ENCODE measurements at places on chromosomes 1 and 21.

DNA sequence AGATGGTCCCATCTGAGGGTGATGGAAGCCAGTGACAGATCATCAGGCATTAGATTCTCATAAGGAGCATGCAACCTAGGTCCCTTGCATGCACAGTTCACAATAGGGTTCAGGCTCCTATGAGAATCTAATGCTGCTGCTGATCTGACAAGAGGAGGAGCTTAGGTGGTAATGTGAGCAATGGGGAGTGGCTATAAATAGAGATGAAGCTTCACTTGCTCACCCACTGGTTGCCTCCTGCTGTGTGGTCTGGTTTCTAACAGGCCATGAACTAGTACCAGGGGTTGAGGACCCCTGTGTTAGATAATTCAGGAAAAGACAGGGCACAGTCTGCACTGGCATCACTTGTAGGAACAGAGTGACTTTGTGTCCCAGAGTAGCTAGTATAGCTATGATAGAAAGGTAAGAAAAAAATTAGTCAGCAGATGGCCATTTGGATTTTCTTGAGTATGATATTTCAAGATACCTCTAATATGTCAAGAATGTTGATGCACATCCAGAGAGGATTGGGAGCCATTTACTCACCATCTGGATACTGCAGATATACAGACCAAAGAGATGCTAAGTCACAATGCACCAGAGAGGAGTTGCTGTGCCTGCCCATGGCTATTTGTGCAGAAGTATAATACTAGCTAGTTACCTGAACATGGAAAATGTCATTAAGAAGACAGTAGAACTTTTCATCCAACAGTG, 53.6 kb downstream of the ADCY10 start:
- no peak for DNase-seq

GRCh38 chr21:45983981-45984551, 2.5 kb downstream of the COL6A1 start:
- DNase-seq: peak; percentile 61

DNA sequence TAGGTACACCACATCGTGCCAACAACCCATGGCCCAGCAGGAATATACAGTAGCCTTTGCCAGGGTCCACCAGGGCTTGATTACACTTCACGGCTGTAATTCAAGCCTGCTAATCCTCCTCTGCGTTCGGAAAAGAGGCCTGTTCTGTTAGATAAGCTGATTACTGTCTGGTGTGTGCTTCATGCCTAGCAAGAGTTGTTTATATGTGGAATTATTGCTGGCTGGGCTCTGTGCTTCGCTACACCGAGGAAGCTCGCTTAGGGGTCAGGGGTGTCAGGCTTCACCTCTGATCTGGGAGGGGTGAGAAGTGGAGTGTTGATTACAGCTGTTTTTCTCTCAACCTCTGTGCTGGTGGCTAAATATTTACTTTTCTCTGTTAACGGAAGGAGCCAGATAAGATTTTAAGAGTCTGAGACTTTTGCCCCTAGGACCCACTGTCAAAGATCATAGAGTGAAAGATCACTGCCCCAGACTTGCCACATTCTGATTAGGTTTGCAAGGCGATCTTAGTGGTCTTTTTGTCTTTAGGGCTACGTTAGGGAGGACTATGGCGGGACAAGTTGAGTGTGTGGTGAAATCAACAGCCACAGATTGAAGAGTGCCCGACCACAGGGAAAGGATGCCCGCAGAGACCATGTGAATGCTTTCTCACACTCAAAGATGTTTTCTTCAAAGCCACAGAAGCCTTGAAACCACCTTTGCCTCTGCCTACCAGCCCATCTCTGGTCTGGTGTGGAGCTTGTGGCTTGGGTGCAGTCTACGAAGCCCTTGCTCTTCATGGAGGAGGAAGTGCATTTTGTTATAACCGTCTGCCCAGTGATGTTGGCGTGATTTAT, 216.1 kb downstream of the PBX1 start:
- no peak for DNase-seq

- no peak for DNase-seq
Observed at GRCh38 chr1:203173566-203173965, 2.1 kb downstream of the MYBPH start.

GRCh38 chr1:160047111-160047991, 15.6 kb upstream of the PIGM start:
- DNase-seq: no peak

DNA sequence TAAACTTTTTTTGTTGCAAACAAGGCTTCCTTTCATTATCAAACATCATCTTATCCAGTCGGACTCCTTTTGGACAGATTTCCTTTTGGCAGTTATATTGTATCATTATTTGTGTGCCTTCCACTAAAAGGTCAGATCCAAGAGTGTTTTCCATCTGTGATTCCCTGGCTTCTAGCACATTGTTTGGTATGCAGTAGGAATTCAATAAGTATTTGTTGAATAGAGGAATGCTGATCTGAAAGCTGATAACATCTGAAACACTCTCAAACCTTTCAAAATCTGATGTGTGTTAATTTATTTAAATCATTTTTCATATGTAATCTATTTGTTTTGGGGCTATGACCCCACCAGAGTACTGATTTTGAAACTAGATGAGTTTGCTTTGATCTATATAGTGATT, 39.0 kb downstream of the NDC1 start:
- DNase-seq: no peak

- DNase-seq: no peak
Observed at GRCh38 chr1:95888941-95889390, 655.0 kb downstream of the RWDD3 start.

GRCh38 chr1:117215733-117216462, 5.2 kb upstream of the VTCN1 start:
- DNase-seq: no peak

GRCh38 chr21:35520856-35521255, 471.8 kb upstream of the RUNX1 start:
- DNase-seq: no peak

- DNase-seq: no peak
Observed at GRCh38 chr1:89954401-89954800, 40.5 kb upstream of the ZNF326 start.

DNA sequence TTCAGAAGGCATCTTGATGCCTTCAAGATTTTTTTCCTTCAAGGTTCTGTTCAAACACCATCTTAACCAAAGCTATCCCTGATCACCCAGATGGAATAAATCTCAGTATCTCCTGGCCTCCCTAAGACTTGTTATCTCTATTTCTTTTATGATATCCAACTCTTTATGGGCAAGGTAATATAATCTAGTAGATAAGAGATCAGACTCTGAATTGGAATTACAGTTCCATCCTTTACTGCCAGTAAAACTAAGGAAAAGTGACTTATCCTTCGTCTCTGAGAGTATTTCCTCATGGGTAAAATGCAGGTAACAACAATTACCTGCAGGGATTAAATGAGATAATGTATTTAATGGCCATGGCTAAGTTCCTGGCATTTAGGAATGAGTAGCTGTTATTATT, 445.0 kb upstream of the DAB1 start:
- no peak for DNase-seq

DNA sequence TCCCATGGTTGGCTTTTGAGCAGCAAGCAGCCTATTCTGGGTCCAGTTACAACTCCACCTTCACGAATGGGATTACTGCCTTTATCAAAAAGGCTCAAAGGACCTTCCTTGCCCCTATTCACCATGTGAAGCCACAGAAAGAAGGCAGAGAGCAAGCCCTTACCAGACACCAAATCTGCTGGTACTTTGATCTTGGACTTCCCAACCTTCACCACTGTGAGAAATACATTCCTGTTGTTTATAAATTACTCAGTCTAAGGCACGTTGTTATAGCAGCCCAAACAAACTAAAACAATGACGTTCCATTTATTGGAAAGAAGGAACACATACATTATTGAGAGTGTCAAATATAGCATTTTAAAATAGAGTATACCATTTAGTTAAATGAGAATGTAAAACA, 1557.9 kb downstream of the PLA2G4A start:
- DNase-seq: no peak

DNA sequence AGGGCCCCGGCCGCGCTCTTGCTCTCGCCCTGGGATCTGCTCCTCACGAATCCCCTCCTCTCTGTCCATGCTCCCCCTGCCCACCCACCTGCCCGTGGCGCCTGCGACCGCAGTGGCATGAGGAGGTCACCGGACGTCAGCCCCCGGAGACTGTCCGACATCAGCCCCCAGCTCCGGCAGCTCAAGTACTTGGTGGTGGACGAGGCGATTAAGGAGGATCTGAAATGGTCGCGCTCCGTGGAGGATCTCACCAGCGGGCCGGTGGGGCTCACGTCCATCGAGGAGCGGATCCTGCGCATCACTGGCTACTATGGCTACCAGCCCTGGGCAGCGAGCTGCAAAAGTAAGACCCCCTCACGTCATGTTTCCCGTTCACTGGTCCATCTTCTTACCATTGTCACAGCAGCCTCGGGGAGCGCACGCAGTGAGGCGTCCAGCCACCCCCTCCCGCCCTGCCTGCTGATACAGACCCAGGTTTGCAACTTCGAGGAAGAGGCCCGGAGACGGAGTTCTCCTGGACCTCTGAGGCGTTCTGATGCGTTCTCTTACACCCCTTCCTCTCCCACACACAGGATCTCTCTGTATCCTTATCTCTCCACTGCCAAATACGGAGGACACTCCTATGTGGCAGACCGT, 1.1 kb downstream of the SLC35F3 start:
- DNase-seq: peak; percentile 12

GRCh38 chr21:25572861-25573310, 34.4 kb downstream of the MRPL39 start:
- DNase-seq: no peak

DNA sequence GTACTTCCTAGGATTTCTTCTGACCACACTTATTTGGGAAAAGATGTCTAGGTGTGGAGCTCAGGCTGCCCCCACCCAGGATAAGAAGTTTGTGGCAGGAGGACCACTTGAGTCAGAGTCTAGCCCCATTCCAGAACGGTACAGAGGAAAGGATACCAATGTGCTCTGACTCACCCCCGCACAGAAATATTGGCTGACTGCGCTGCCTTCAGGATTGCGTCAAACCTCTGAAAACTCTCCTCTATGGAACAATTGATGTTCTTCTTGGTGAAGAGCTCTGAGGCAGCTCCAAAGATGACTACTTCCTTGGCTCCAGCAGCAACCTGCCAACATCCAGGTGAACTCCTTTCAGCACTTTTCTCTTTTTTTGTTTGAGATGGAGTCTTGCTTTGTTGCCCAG, 11.2 kb downstream of the HMGCL start:
- DNase-seq: no peak

DNA sequence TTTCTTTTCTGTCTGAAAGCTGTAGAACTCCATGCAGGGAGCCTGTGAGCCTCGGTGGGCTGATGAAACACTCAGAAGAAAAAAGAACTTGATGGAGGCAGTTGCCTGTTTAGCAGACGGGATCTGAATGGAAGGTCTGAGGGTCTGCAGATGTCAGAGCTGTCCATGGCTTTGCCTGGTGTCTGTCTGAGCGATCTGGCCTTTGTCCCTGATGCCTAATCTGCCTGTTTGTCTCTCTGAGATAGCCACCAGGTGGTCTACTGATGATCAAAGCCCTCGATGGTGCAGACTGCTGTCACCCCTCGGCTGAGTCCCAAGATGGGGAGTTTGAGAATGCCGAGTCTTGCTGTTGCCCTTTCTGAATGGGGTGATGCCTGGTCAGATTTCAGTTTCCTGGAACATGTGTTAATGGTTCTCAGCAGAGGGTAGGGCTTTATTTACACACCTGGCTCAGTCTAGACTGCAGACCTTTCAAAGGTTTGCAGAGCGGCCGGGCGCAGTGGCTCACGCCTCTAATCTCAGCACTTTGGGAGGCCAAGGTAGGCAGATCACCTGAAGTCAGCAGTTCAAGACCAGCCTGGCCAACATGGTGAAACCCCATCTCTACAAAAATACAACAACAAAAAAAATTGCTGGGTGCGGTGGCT, 90.4 kb downstream of the KIF26B start:
- DNase-seq: no peak

DNA sequence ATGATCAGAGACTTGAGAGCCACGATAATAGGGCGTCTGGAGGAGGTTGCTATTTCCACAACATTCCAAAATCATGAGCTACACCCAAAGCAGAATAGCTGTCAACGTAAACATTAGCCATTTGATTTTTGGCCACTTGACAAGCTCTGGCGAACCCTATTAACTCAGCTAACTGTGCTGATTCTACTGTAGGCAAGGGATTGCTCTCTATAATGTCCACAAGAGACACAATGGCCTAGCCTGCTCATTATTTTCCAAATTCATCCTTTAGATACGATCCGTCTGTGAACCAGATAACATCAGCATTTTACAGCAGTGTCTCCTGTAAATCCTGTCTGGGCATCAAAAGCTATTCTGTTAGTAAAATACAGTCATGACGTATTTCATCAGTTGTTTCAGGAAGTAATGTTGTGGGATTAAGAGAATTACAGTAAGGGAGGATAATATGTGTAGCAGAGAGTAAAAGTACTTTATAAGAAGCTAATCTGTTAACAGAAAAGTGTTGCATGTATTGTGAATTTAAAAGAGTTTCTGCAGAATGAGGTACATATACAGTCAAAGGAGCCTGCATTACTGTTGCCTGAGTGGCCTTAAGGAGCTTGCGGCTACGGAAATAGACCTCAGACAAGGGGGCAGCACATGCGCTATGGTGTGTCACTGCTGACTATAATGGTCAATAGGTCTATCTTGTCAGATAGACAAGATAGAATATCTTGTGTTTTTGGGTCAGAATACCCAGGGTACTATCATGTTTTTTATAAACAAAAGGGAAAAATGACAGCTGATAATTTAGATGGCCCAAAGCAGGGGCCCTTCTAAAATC, 44.9 kb upstream of the TINAGL1 start:
- DNase-seq: no peak

DNA sequence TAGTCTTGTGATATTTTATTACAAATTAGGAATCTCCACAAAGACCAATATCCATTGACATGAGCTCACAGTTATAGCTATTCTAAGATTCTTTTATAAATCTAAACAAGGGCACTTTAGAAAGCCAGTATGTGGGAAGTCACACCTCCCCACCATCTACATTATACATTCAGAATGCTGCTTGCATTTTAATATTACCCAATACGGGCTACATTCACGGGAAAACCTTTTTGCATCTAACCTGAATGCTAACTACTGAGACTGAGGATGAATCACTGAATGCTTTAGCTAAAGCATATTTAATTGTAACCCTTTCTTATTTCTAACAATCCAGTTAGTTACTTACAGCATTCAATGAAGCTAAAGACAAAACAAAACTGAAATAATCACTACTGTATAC, 53.1 kb downstream of the PCSK9 start:
- no peak for DNase-seq

DNA sequence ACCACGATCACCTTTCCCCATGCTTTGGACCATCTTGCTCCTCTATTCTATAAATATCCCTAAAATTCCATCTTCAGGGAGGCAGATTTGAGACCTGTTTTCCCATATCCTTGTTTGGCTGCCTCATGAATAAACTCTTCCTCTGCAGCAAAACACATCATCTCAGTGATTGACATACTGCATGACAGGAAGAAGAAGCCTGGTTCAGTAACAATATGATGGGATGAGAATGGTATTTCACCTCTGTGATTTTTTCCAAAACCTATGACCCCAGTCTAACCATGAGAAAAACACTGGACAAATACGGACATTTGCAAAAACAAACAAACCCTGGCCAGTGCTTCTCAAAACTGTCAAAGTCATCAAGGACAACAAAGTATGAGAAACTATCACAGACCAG, 53.8 kb upstream of the ZSWIM5 start:
- no peak for DNase-seq

GRCh38 chr1:170657275-170657853, 6.6 kb upstream of the PRRX1 start:
- DNase-seq: no peak

GRCh38 chr21:14116080-14116481, 94.7 kb downstream of the LIPI start:
- DNase-seq: no peak

- DNase-seq: no peak
Observed at GRCh38 chr1:44777547-44777946, 2.2 kb downstream of the RPS8 start.

GRCh38 chr21:44295163-44295573, 4.7 kb upstream of the PFKL start:
- DNase-seq: no peak

Data from uterus (tissue), 4 donors.